Mammary epithelial cell (primary cell): ENCODE measurements at places on chromosomes 1 and 21. TPM values are rescaled to one million over a fixed set of nuclear protein-coding genes. Genes with fewer than 3 reads are reported as not detected.

Gene XCL2
- not detected in 2 replicates for total RNA-seq

Gene RPL11
- total RNA-seq, result 1,022 and 1,070 TPM in 2 replicates

Gene AMY1A
- total RNA-seq, result not detected in 2 replicates

Gene INTS3
- total RNA-seq, result 45.6 and 48.0 TPM in 2 replicates

Gene RORC
- total RNA-seq, result 0.33 TPM

Gene IBA57
- total RNA-seq, result 8.0 TPM

Gene CFHR5
- not detected for total RNA-seq

Gene PADI1
- total RNA-seq, result 0.17 TPM

Gene PTGS2
- total RNA-seq, result 11.7 TPM

Gene CORT
- total RNA-seq, result 0.33 TPM

Gene HAPLN2
- not detected in 2 replicates for total RNA-seq

Gene EPS8L3
- total RNA-seq, result not detected in 2 replicates

Gene CFHR3
- not detected for total RNA-seq

Gene SSU72
- total RNA-seq, result 123 and 125 TPM in 2 replicates

Gene RGS13
- total RNA-seq, result not detected

Gene NPHS2
- total RNA-seq, result not detected

Gene ASPM
- 8.8 and 21.9 TPM in 2 replicates for total RNA-seq

Gene HHIPL2
- not detected for total RNA-seq

Gene AIRE
- total RNA-seq, result not detected in 2 replicates

Gene COL6A2
- 0.67 and 0.87 TPM in 2 replicates for total RNA-seq

Gene NMNAT2
- total RNA-seq, result 0.33 TPM

Gene C8B
- total RNA-seq, result not detected

Gene CRP
- not detected in 2 replicates for total RNA-seq

Gene THAP3
- 7.2 TPM for total RNA-seq

Gene CFHR1
- not detected for total RNA-seq

Gene KCNA3
- total RNA-seq, result not detected

Gene PARS2
- 4.5 and 5.5 TPM in 2 replicates for total RNA-seq

Gene C1orf167
- not detected in 2 replicates for total RNA-seq

Gene MYBPHL
- total RNA-seq, result 0.99 and 1.7 TPM in 2 replicates

Gene PPOX
- 13.0 TPM for total RNA-seq

Gene IVL
- total RNA-seq, result 4.9 and 19.1 TPM in 2 replicates

Gene LRRC8C
- total RNA-seq, result 6.5 TPM

Gene TOMM20
- total RNA-seq, result 96.5 and 114 TPM in 2 replicates

Gene ALX3
- not detected in 2 replicates for total RNA-seq

Gene XCL1
- total RNA-seq, result not detected in 2 replicates

Gene KRTAP21-2
- total RNA-seq, result not detected

Gene RIMS3
- 7.4 and 7.7 TPM in 2 replicates for total RNA-seq

Gene DNALI1
- total RNA-seq, result 4.8 TPM

Gene NT5C1A
- total RNA-seq, result 0.33 TPM

Gene RXFP4
- not detected in 2 replicates for total RNA-seq

Gene DNAI4
- 2.9 and 3.7 TPM in 2 replicates for total RNA-seq

Gene HCRTR1
- not detected for total RNA-seq

Gene DENND2D
- 1.5 and 1.6 TPM in 2 replicates for total RNA-seq

Gene CNR2
- not detected for total RNA-seq

Gene BSND
- total RNA-seq, result not detected in 2 replicates

Gene TTLL10
- not detected in 2 replicates for total RNA-seq

Gene TIE1
- not detected for total RNA-seq

Gene SLAMF1
- not detected in 2 replicates for total RNA-seq

Gene SPATA1
- 1.4 and 1.8 TPM in 2 replicates for total RNA-seq

Gene DENND2C
- total RNA-seq, result 18.0 and 18.9 TPM in 2 replicates

Gene CACNA1S
- total RNA-seq, result not detected

Gene PALMD
- 36.7 TPM for total RNA-seq

Gene ATP1A4
- under 0.01 TPM for total RNA-seq

Gene CCDC185
- not detected for total RNA-seq

Gene SPRR3
- not detected for total RNA-seq
